ENCODE measurements at places on chromosomes 5 and 9. TPM values are rescaled to one million over a fixed set of nuclear protein-coding genes. Genes with fewer than 3 reads are reported as not detected.

SMIM33 gene
- total RNA-seq, result not detected

LURAP1L gene
- not detected for total RNA-seq

TOR2A gene
- 14.4 TPM for total RNA-seq

FAM81B gene
- total RNA-seq, result not detected

DNA sequence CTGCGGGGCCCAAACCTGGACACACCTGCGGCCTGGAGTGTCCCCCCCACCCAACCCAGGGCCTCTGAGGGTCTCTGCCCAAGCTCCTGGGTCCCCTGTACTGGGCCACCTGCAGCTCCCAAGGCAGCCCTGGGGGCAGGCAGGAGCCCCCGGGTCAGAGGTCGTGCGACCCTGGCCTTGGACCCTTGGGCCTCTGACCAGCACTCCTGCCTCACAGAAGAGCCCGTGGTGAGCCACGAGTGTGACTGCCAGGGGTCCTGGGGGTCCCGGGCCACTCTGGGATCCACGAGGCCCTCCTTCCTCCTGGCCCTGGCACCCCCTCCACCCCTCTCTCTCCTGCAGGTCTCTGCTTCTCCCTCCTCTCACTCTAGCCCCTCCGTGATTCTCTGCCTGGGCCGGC, 5.0 kb upstream of the PTGDS start:
- H3K27me3 ChIP-seq, result no peaks in the 10 kb centered on the region
- no peak overlapping the region for H3K4me3 ChIP-seq
- H3K36me3 ChIP-seq, result no peaks in the 10 kb centered on the region
- no peak overlapping the region for H3K27ac ChIP-seq
- no peak for DNase-seq

- no peaks in the 10 kb centered on the region for H3K4me1 ChIP-seq
- no peaks in the 10 kb centered on the region for H3K27me3 ChIP-seq
- peaks cover 32% of the 10 kb centered on the region for H3K36me3 ChIP-seq
- no peak overlapping the region for H3K4me3 ChIP-seq
- no peak for DNase-seq
- no peak overlapping the region for H3K27ac ChIP-seq
Observed at GRCh38 chr5:150386024-150386855, 26.5 kb downstream of the CD74 start.

- no peaks in the 10 kb centered on the region for H3K36me3 ChIP-seq
- no peak overlapping the region for H3K4me3 ChIP-seq
- no peak for DNase-seq
- no peaks in the 10 kb centered on the region for H3K4me1 ChIP-seq
- H3K27ac ChIP-seq, result no peak overlapping the region
Observed at GRCh38 chr5:45507178-45507577, 189.0 kb downstream of the HCN1 start.

GRCh38 chr5:108649646-108650045, 98.1 kb upstream of the FER start:
- DNase-seq, result no peak
- H3K27ac ChIP-seq, result no peak overlapping the region
- no peaks in the 10 kb centered on the region for H3K4me1 ChIP-seq
- H3K4me3 ChIP-seq, result no peak overlapping the region
- peaks cover 3% of the 10 kb centered on the region for H3K36me3 ChIP-seq

- peaks cover 1% of the 10 kb centered on the region for H3K27me3 ChIP-seq
- DNase-seq, result peak; percentile 62
- peak overlapping the region; percentile 55 for H3K4me3 ChIP-seq
- H3K4me1 ChIP-seq, result peaks cover 7% of the 10 kb centered on the region
- no peaks in the 10 kb centered on the region for H3K36me3 ChIP-seq
Observed at GRCh38 chr5:1380011-1380817, 35.3 kb upstream of the CLPTM1L start.

GRCh38 chr5:386432-387341, 56.3 kb upstream of the EXOC3 start:
- no peaks in the 10 kb centered on the region for H3K27me3 ChIP-seq
- H3K27ac ChIP-seq, result no peak overlapping the region
- no peak overlapping the region for H3K4me3 ChIP-seq

DNA sequence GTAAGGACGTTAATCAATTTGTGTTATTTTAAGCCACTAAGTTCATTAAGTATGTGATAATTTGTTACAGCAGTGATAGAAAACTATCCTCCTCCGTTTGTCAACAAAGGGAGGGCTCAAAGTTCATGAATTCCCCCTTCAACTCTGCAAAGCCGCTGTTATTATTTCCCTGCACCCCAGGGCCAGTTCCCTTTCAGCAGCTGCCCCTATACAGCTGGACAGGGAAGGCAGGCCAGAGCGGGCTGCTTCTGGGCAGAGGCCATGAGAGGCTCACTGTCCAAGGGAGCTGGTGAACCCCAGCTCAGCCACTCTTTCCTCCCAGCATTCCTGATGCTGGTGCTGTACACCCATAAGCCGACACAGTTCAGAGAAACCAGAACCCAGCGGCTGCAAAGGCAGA, 102.4 kb upstream of the GPR151 start:
- H3K4me1 ChIP-seq, result no peaks in the 10 kb centered on the region
- H3K27ac ChIP-seq, result no peak overlapping the region
- no peak overlapping the region for H3K4me3 ChIP-seq
- H3K36me3 ChIP-seq, result no peaks in the 10 kb centered on the region

GRCh38 chr5:154191467-154192261, 1.1 kb downstream of the GALNT10 start:
- peak; percentile 38 for DNase-seq
- H3K27ac ChIP-seq, result peak overlapping the region; percentile 72
- peaks cover 7% of the 10 kb centered on the region for H3K27me3 ChIP-seq
- peaks cover 11% of the 10 kb centered on the region for H3K36me3 ChIP-seq
- H3K4me1 ChIP-seq, result peaks cover 34% of the 10 kb centered on the region
